LoVo (cell line): ENCODE measurements at places on chromosomes 2 and 18.

DNA sequence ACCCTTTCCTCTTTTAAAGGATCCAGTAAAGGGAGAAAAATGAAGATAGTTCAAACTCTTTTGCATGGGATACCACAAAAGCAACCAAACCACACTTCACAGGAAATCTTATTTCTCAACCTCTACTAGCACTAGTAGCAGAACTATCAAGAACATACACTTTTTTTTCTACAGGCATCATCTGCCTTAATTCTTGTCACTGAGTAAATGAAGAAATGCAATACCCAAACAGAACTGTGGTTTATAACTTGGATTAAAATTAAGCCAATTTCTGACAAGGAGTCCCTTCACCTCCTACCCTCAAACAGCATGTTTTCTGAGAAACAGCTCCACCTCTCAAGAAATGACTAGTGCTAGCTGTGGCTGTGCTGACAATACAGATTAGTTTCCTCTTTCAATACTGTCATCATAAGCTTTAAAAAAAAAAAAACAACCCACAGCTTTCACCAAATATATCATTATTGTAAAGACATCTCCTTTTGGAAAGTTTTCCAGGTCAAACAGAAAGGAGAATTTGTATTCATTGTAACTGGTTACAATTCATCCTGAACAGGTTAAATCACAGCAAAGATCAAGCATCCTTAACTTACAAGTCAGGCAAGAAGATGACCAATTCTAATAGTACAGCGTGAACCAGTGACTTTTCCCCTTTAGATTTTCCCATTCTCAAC is 44.4 kb downstream of the PTPN2 start:
- no peak for DNase-seq

DNA sequence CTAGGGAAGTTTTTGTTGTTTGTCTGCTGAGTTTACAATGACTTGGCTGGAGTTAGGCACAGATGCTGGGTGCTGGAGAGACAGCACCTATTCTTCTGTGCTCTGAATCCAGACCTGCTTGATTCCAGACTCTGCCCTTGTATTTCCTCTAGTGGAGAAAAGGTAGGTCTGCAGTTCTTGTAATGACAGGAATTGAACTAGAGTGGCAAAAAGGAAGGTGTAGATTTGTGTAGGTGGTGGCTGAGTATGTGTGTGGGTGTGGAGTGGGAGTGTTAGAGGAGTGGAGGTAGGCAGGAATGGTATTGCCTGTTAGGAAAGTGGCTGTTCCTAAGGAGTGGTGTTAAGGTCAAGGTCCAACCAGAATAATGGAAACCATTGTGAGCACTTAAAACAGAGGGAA is 71.9 kb upstream of the LYPD6 start:
- no peak for DNase-seq

- no peak for DNase-seq
Observed at GRCh38 chr2:79910643-79911042, 393.9 kb downstream of the LRRTM1 start.

- no peak for DNase-seq
Observed at GRCh38 chr2:166432331-166432730, 56.6 kb upstream of the SCN9A start.

DNA sequence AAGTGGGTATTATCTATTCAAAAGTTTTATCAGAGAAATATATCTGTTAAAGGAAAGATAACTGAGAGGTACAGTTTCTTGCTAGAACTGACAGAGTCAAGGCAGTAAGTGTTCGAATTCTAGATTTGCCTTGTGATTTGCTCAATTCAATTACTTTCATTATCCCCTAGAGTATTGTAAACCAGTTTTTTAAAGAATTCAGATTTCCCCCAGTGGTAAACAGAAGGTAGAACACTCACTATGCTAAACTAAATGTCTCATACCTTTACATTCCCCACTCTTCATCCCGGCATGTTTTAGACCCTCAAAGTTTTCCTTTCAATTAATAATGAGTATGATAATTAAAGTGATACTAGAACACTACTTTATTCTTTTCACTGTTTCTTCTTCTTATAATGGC is 28.6 kb downstream of the TTC21B start:
- no peak for DNase-seq

DNA sequence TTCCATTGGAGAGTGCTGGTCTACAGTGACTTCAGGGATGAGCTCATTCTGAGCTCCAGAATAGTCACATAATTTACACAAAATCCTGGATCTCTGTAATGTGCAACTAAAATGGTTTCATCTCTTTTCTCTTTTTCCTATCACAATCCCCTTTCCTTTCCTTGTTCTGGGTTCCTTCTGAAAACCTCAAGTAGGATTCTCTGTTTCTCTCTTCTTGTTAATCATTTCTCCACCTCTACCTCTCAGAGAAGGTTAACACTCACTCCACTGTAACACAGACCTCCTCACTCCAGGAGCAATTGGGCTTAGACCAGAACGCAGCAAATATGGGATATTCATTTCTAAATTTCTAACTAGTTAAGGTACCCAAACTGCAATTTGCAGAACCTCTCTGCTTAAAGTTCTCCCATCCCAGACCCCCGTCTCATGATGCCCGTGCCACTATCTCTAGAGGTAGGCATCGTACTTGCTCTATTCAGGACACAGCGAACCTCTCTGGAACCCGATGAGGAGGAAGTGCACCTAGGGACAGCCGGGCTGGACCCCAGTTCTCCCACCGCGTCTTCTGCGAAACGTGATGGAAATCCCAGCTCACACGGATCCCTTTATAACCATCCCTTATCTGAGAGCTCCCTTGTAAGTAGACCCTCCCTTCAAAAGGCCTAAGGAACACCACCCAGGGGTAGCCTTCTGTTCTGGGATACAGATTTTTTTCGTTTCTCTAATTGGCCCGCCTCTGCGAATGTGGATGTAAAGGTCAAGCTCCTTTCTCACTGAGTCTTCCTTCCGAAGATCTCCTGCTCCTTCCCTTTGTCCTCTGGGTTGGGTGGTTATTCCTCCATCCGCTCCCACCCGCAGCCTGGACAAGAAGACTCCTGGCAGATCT is 1.3 kb downstream of the FOXI3 start:
- no peak for DNase-seq

- DNase-seq: no peak
Observed at GRCh38 chr2:132747046-132747445, 77.0 kb upstream of the LYPD1 start.

- DNase-seq: no peak
Observed at GRCh38 chr2:161076936-161077335, 83.3 kb upstream of the TANK start.

- no peak for DNase-seq
Observed at GRCh38 chr2:65294136-65294535, 66.5 kb downstream of the ACTR2 start.

DNA sequence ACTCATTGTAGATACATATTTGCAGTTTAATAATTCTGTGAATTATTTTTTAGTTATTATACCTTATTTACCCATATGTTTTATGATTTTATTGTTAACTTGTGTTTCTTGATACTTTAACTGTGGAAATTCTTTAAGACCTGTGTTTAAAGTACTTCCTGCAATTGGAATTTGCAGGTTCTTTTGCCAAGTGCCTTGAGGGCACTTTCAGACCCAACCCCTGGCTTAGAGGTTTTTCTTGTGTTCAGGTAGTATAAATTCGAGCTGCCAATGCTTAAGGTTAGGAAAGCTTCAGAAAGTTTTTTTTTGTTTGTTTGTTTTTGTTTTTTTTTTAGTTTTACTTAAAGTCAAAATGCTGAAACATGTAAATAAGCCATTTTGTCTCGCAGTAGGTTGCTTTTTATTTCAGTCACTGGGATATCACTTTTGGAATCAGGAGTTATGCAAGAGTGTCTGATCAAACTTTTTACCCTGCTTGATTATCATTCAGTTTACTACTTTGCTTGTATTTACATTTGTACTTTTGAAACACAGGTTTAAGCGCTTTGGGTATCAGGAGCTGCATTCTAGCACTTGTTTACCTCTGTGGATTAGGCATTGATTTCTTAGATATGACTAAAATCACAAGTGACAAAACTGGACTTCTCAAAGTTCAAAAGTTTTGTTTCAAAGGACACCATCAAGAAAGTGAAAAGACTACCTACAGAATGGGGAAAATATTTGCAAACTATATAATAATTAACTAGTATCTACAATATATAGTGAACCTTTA is 31.8 kb downstream of the TDRD15 start:
- no peak for DNase-seq

DNA sequence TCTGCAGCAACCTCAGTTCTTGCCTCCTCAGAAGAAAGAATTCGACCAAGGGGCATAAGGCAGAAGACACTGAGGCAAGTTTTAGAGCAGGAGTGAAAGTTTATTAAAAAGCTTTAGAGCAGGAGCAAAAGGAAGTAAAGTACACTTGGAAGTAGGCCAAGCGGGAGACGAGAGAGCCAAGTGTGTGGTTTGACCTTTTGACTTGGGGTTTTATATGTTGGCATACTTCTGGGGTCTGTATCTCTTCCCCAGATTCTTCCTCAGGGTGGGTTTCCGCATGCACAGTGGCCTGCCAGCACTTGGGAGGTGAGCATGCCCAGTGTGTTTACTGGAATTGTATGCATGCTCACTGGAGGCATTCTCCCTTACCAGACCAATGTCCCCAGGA is 59.3 kb upstream of the ANKRD44 start:
- peak; percentile 26 for DNase-seq

GRCh38 chr18:13611142-13611600 is 115.2 kb downstream of the FAM210A start:
- DNase-seq: no peak

- DNase-seq: no peak
Observed at GRCh38 chr2:88051792-88052191, 3.8 kb downstream of the KRCC1 start.

GRCh38 chr2:102621630-102622029 is 2.3 kb downstream of the SLC9A2 start:
- DNase-seq: no peak

- no peak for DNase-seq
Observed at GRCh38 chr2:232367591-232368233, 10.8 kb upstream of the ALPP start.

- DNase-seq: no peak
Observed at GRCh38 chr2:88211809-88212154, 41.6 kb downstream of the THNSL2 start.

GRCh38 chr2:224202281-224202865 is 163.3 kb upstream of the SERPINE2 start:
- no peak for DNase-seq

DNA sequence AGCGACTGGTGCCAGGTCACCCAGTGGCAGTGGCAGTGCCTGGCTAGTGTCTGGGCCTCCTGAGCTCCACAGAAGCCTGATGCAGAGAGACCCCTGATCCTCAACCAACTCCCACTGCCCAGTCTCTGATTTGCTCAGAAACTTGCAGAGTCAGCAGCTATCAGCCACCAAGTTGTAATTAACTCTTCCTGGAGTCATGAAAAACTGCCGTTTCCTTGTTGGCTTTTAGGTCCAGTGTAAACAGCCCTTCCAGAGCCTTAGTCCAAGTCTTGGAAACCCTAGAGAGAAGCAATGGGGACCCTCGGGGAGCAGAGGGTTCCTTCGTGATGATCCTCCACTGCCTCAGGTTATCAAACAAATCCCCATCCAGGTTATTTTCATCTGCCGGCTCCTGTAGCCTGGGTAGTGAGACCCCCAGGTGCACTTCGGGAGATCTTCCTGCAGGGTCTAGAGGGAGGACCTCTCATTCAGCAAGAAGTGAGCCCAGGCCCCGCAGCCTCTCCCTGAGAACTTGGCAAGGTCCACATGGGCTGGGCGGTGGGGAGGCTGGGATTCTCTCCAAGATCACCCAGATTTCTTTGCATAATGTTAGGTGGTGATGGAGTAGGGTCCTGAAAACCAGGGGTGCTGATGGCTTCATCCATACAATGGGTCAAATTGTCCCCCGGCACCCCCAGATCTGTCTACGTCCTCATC is 137.7 kb upstream of the HDAC4 start:
- no peak for DNase-seq

DNA sequence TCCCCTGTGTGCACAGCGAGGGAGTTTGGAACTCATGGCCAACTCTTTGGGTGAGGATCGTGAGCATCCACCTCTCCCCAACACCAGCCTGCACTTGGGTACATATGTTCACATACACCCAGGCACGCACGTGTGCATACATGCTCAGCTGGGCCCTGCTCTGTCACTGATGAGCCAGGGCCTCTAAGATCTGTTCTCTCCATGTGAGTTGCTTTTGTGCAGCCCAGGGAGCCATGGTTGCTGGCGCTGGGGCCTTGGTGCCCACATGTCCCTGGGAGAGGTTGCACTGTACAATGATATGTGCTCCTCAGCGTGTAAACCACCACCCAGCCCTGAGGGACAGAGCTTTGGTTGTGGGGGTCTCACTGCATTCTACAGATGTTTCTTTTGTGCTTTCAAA is 44.1 kb downstream of the KLHL29 start:
- DNase-seq: no peak

DNA sequence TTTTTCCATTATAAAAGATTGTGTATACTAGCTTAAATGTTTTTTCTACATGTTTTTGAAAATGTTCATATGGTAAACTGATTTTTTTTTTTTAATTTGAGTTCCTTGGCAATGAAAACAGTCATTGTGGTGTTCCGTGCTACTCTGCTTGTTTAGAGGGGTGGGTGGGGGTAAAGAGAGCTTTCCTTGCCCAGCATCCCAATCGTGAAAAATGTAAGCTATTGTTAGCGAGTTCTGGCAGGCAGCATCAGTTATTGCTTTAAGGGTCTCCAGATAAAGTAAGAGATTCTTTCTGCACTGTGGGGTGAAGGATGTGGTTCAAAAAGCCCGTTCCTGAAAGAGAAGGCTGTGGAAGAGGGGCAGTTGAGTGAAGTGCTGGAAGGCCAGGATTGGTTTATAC is 118.4 kb downstream of the TANC1 start:
- DNase-seq: no peak

DNA sequence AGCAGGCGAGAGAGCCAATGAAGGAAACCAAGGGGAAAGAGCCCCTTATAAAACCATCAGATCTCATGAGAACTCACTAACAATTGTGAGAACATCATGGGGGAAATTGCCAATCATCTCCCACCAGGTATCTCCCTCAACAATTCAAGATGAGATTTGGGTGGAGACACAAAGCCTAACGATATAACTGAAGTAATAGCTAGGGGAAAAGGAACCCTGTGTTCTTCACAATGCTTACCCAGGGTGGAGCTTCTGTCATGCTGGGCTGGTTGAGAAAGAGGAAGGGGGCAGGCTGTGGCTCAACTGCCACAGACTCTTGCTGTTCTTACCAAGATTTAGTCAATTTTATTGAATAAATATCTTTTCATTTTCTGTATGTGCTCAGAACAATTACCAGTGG is 392.1 kb upstream of the HS6ST1 start:
- DNase-seq: no peak

GRCh38 chr18:25042641-25043051 is 309.3 kb downstream of the ZNF521 start:
- DNase-seq: peak; percentile 19

- no peak for DNase-seq
Observed at GRCh38 chr2:1743396-1744150, 742 bp downstream of the PXDN start.

DNA sequence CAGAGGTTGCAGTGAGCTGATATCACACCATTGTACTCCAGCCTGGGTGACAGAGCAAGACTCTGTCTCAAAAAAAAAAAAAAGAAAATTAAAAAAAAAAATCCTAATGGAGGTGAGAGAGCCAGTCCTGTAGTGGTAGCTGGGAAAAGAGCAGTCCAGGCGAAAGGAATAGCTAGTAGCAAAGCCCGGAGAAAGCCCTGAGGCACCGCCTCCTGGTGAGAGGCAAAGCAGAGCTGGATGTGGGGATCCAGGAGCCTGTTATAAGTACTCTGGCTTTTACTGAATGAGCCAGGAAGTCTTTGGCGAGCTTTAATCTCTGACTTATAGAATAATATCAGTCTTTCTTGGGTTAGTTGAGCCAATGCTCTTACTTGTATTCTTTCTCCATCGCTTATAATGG is 6.6 kb upstream of the KLHL23 start:
- DNase-seq: no peak
